A172 (cell line): ENCODE measurements at places on chromosomes 13 and 19. TPM values are rescaled to one million over a fixed set of nuclear protein-coding genes. Genes with fewer than 3 reads are reported as not detected.

DNA sequence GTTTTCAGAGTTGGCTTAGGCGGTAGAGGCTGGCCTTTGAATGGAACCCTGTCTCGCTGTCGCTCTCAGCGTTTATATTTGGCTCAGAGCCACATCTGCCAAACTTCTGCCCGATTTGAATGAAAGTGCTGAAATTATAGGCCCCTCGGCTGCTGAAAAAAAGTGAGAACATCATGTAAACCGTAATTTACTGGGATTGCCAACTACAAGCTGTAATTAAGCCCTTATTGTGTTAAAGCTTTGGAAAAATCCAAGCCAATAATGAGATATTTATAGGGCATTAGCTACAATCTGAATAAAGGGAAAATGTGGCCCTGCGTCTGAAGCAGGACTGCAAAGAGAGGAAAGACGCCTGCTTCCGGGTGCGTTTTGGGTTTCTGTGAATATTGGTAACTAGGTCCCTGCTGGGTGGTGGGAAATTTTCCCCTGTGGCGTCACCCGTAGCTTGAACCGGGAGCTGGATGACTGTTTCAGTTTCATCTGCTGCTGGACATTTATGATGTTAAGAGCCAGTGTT lies 9.9 kb downstream of the DNM2 start:
- no peak for DNase-seq

GRCh38 chr19:48608798-48609263 lies 2.3 kb downstream of the SPACA4 start:
- peak; percentile 39 for DNase-seq

MED25 gene
- total RNA-seq: 28.6 and 34.8 TPM in 2 replicates

DNA sequence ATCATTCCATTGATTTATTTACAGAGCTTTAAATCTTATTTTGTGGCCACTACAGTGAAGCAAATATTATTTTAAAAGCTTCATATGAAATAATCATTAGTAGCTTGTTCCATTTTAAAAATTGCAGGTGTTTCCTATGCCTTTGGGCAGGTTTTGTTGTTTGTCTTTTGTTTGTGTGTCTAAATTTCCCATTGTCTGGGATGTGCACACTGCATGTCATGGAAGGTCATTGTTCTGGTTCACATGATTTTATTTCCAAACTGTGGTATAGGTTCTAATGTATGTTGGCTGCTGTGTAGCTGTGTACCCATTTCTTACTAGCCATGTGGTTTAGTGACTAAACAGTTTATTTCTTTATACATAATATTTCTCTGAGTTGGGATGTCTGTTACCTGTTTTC lies 65.6 kb downstream of the COL4A2 start:
- DNase-seq: no peak

EGLN2 gene
- total RNA-seq: 80.0 and 123 TPM in 2 replicates

- DNase-seq: no peak
These were observed 25.5 kb upstream of the TIMM44 start for GRCh38 chr19:7968796-7969554.

DNA sequence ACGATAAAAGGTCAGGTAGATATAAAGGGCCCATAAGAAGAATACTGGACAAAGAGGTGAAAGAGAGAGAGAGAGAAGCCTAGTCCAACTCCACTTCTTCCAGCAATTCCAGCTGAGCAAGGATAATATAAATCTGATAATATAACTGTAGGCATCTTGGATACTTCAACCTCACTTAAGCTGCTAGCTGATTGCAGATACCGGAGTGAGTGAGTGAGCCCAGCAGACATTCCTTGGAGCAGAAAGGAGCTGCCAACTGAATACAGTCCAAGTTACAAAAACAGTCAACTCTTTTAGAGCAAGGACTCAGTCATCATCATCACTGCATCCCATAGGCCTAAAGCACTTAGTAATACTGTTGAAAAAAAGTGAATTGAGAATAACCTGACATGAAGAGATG lies 387.6 kb downstream of the SLITRK6 start:
- no peak for DNase-seq

- DNase-seq: peak; percentile 31
These were observed 2.6 kb downstream of the BBC3 start for GRCh38 chr19:47228168-47228936.

- DNase-seq: no peak
These were observed 10.8 kb upstream of the RANBP3 start for GRCh38 chr19:5988517-5989387.

NLRP12 gene
- not detected in 2 replicates for total RNA-seq

DAND5 gene
- total RNA-seq: 0.10 and 0.36 TPM in 2 replicates

DNA sequence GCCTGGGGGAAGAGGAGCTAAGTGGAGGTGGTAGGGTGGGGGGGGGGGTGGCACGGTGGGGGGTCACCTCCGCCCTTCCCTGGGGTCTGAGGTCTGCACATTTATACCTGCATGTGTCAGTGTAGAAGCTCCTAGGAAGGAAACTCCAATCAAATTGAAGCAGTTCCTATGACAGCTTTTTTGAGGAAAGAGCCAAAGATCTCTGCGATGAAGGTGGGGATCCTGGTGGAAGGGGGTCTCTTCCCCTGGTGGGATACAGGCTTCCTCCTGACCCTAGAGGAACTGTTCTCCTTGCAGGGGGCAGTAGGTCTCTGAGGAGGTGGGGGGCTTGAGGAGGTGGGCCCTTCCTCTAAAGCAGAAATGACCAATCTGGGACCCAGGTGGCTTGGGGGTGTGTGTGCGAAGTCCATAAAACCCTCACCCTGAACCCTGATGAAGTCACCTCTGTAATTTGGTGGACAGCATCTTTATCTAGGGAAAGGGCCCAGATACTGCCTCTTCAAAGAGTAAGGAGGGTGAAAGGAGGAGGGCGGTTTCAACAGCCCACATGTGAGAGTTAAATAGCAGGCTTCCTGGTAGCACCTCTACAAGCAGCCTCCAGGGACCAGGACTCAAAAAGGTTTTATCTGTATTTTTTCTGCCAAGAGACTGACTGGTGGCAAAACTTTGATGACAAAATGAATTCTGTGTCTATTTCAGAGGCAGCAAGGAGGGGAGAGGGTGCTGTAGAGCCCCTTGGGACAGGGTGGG lies 12.9 kb downstream of the RANBP3 start:
- DNase-seq: no peak

PSG3 gene
- not detected in 2 replicates for total RNA-seq

DNA sequence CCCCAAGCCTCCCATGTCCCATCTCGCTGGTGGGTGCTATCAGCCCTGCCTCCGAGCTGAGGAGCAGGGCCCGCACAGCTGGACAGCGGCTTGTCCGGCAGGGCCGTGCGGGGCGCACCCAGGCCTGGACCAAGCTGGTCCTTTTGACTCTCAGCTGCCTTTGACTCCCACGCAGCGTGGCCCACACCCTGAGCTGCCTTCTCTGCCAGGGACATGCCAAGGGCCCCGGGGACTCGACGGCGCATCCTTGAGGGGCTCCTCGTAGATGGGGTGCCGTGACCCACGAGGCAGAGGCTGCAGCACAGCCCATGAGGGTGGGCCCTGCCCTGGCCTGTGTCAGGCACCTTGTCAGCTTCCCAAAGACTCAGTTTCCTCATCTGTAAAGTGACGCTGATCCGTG lies 38.8 kb upstream of the F7 start:
- DNase-seq: no peak

DNA sequence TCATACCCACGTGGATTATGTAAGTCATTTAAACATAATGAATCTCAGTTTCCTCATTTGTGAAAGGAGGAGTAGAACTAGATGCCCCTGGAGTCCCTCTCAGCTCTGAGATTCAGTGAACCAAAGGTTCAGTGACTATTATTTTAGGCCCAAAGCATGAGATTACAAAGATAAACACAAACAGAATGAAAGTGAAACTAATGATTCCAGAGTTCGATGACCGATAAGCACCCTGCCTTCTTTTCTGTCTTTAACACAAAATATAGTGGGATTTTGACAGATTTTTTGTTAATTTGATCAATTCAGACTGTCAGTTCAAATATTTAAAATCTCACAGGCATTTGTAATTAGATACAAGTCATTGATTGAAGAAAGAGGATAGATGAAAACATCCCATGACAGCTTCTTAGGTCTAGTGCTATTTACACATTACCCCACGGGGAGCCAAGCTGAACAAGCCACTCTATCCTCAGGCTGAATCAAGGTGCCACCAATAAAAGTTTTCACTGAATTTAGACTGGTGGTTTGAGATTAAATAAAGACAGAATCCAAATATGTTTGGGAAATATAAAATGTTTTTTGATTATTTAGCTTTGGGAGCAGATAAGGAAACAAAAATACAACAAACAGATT lies 64.6 kb upstream of the RAP2A start:
- no peak for DNase-seq
